ENCODE measurements at places on chromosomes 11 and 22. TPM values are rescaled to one million over a fixed set of nuclear protein-coding genes. Genes with fewer than 3 reads are reported as not detected.

DNA sequence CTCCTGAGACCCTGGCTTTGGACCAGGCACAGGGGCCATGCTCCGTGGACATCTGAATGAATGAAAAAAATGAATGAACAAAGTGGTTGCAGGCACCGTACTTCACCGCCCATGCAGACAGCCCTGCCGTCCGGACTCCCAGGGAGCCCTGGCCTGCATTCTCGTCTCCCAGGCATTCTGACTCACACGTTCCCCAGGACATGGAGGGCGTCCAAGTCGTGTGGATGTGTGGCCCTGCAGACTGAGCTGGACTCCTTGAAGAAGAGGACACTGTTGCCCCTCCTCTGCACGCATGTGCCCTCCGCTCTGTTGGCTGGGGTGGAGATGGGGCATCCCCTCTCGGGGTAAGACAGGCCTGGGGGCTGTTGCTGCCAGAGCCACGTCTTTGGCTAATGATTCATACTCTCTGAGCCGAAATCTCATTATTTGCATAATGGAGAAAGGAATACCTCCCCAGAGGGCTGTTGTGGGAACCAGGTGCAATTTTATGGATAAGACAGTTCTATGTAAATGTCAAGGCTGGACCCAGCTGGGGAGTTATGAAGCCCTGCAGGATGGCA, 49.7 kb downstream of the RTL6 start:
- peak; percentile 77 for DNase-seq

DNA sequence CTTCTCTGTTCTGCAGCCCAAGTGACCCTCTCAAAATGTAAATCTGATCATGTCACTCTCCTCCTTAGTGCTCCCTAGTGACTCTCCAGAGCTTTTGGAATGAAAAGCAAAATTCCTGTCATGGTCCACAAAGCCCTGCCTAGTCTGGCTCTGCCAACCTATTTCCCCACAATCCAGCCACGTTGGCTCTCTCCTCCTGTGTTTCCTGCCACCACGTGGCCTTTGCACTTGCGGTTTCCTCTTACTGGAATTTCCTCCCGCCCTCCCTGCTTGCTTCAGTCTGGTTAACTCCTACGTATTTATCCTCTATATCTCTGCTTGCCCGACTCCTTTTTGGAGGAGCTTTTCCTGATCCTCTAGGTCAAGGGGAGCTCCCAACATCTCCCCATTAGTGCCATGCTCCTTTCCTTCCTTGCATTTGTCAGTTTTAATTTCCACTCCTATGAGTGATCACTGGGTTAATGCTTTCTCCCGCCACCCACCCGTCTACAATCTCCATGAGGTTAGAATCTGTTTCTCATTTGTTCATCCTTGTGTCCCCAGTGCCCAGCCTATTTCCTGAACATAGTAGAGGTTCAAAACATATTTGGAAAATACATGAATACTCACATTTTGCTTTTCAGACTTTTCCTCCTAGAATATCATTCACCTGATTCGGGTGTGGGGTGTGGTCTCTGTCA, 11.5 kb downstream of the NNMT start:
- DNase-seq: peak; percentile 79

SLC22A12 gene
- polyA plus RNA-seq: not detected

- DNase-seq: peak; percentile 57
Measured at GRCh38 chr11:128422576-128423370, 164.6 kb downstream of the ETS1 start.

BBOX1 gene
- polyA plus RNA-seq: not detected

DNA sequence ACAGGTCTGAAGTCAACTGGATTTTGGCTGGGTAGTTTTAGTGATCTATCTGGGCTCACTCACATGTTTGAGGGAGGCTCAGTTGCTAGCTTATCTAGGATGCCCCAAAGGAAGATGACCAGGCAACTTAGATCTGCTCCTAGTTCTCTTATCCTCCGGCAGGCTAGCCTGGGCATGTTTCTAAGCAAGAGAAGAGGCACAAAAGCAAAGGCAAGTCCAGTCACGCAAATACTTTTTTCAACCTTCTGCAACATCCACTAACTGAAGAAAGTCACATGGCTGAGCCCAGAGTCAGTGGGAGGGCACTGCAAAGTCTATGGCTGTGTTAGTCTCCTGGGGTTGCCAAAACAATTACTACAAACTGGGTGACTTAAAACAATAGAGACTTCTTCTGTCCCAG, 32.9 kb upstream of the FSHB start:
- no peak for DNase-seq

DNA sequence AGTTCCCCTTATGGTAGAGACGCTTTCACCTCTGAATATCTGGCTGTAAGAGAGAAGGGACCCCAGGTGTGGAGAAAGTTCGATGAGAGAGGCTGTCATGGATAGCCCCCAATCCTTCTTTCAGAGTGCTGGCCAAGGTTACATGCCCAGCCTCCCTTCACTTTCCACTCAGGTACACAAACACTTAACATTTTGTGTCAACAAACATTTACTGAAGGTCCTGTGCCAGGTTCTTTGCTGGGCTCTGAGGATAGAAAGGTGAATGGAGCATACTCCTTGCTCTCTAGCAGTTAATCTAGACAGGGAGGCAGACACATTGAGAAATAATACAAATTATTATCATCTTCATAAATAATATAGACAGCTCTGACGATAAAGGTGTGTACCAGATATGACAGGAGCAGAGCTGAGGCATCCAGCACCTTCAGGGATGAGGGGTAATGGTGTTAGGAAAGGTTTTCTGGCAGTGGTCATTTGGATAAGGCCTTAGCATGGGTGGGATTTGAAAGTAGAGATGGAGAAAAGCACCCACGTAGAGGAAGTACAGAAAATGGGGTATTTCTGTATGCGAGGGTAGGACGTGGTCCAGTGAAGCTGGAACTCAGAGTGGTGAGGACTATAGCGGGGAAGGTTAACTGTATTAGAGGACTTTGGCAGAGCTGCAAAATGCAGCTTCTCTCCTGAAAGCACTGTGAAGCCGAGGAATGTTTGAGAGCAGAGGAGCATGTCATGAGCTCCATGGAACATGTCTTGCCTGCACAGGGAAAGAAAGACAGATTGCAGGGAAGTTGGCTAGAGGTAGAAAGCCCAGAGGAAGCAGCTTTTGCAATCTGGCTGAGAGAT, 19.6 kb downstream of the PPFIBP2 start:
- DNase-seq: no peak

DNA sequence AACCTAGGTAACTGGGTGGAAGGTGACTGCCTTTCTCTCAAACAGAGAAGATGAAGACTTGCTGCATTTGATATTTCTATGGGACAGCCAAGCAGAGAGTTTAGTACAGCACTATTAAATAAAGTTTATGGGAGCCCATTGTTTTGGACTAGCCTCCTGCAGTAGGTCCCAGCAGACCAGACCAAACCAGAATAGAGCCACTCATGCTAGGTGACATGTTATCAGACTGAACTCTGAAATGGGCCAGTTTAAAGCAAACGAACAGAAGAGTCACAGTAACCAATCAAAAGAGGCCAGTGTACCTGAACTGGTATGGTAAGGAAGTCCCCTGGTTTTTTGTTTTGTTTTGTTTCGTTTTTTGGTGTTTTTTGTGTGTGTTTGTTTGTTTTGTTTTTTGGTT, 7.9 kb upstream of the MPZL2 start:
- DNase-seq: no peak

OR51L1 gene
- polyA plus RNA-seq: not detected

DNA sequence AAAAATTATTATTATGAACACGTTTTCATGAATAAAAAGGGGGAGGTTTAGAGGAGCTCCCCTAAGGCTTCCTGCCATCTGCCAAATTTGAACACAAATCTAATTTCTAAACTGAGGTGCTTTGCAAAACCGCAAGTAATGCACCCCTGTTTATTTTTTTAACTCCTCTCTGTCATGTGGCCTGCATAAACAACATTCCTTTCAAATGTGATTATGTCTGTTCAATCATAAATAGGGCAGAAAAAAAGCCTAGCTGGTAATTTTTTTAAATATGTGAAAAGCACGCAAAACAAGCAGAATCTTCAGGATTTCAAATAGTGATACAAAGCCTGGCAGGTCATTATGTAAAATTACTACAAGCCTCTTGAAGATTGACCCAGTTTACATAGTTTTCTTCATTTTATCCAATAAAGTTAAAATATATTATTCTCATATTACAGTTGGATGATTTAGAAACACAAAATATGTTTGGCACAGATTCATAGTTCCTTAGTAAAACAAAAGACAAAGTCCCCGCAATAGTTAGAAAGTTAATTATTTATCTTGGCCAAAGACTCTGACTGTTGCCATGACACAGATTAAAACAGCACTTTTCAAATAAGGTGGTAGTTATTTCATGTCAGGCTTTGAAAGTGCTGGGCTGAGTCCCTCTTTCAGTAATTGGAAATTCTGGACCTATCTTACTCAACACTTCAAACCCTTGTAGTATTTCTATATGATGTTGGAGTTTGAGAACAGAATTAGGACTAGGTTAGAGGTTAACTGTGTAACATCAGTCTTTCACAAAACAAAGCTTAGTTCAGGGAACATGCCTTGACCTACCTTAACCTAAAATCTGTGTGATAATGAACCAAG, 200.3 kb upstream of the MPPED2 start:
- DNase-seq: no peak

SHISAL1 gene
- polyA plus RNA-seq: 0.08 TPM

RRAS2 gene
- 54.0 TPM for polyA plus RNA-seq

DKK3 gene
- 4.1 TPM for polyA plus RNA-seq

DNA sequence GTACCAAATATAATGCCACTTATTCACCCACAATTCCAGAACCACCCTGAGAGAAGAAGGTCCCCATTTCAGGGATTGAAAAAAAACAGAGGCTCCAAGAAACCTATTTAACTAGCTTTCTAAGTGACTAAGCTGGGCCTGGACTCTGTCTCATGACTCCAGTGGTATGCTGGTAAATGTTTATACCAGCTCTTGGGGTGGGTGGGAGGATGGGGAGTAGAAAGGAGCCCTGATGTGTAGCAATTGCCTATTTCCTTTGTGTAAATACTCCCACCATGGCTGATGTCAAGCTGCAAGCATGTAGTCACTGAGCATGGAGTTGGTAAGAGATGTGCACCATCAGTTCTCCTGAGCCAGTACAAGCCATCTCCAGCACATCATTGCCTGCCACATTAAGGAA, 2.8 kb downstream of the PRG3 start:
- no peak for DNase-seq

C22orf42 gene
- not detected for polyA plus RNA-seq

SGSM1 gene
- polyA plus RNA-seq: 0.11 TPM

DNA sequence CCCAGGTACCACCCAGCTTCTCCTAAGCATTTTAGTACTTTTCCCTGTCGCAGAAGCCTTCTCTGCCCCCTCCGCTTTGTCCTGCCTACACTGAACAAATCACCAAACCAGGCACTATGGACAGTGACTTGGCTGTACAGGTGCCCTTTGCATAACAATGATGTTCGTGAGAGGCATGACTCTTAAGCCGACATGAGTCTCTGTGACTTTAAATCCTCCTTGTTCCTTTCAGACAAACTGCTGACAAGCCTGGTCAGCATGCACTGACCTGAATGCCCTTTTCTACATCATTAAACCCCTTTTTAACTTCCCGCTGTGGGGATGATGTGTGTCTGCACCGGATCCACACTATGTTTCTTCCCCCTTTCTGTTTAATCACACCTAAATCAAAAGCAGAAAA, 16.6 kb downstream of the CAVIN3 start:
- DNase-seq: no peak

DNA sequence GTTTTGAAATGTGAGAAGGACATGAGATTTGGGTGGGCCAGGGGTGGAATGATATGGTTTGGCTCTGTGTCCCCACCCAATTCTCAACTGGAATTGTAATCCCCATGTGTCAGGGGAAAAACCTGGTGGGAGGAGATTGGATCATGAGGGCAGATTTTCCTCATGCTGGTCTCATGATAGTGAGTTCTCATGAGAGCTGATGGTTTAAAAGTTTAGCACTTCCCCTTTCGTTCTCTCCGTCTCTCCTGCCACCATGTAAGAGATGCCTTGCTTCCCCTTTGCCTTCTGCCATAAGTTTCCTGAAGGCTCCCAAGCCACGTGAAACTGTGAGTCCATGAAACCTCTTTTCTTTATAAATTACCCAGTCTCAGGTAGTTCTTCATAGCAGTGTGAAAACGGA, 113.5 kb downstream of the FCHSD2 start:
- no peak for DNase-seq

DNA sequence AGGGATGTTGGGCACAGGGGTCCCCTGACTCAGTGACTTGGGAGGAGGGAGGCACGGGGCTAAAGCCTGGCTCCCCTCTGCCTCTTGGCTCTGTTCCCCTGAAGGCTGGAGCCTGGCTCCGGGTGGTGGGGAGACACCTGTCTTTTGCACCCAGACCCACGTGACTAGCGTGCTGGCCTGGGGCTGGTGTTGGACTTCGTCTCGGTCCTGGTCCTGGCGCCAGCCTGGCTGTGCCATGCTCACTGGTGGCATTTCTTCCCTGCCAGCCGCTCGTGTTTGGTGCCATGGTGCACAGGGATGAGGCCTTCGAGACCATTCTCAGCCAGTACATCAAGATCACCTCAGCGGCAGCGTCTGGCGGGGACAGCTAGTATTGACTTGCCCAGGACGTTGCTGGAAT, 56.7 kb downstream of the GRAMD4 start:
- DNase-seq: no peak

GRCh38 chr22:40482391-40482790, 112.0 kb downstream of the SGSM3 start:
- no peak for DNase-seq

DNA sequence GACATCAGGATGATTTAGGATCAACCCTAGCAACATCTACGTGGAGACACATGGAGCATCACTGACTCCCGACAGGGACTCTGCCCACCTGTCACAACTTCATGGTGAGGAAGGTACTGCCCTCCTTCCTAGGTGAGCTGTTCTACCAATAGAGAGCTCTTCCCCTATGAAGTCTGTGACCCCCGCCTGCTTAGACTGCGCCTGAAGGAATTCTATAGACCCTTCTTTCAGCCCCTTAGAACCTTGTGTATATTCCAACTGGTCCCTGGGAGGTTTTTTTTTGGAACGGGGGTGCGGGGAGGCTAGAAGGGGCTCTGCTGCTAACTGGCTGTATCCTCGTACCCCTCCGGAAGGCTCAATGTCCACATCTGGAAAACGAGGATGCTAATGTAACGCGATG, 566 bp downstream of the INTS4 start:
- DNase-seq: no peak

DNA sequence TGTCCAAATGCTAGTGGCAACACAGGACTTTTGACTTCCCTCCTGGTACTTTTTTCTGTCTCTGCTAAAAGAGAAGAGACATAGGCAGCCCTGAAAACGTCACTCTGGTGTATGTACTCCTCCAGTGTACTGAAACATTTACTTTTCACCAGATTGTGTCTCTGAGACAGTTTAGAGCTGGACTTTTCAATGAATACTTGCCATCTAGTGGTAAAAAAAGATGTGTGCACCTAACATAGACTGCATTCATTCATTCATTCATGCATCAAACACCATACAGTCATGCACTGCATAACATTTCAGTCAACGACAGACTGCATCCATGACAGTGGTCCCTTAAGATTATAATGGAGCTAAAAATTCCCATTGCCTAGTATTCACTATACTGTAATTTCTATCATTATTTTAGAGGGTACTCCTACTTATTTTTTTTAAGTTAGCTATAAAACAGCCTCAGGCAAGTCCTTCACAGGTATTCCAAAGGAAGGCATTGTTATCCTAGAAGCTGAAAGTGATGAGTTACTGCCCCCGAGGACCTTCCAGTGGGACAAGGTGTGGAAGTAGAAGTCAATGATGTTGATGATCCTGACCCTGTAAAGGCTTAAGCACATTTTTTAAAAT, 186.2 kb downstream of the SPON1 start:
- DNase-seq: no peak

APOA5 gene
- 0.05 TPM for polyA plus RNA-seq

- no peak for DNase-seq
Measured at GRCh38 chr11:35518766-35519165, 6.7 kb downstream of the PAMR1 start.

All from psoas muscle (tissue), 8 donors.